ENCODE measurements at places on chromosomes 3 and 15.
A peak's percentile ranks its signal among the peaks of the same experiment; 100 is the strongest.

DNA sequence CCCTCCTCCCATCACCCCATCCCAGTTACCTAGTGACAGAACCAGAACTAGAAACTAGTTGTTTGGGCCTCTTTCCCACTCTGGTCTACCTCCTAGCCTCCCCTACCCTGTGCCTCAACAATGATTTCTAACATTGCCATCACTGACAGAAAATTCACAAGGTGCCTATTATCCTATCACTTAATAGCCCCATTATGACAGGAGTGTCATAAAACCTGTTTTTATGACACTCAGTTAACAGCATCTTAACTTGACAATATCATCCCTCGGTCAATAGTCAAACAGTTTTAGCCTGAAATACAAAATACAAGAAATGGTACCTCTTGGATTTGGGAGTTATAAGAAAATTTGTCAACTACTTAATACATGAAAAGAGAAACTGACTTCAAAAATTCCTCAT is 46.5 kb downstream of the ULK4 start:
- DNase-seq, result no peak

- no peak for DNase-seq
Measured at GRCh38 chr3:113551820-113552219, 19.5 kb downstream of the SIDT1 start.

GRCh38 chr3:187878772-187879518 is 133.7 kb upstream of the BCL6 start:
- DNase-seq, result no peak

- DNase-seq, result peak; percentile 40
Measured at GRCh38 chr3:47416041-47416440, 35.2 kb downstream of the PTPN23 start.

- DNase-seq, result no peak
Measured at GRCh38 chr15:42508263-42508690, 12.8 kb downstream of the SNAP23 start.

DNA sequence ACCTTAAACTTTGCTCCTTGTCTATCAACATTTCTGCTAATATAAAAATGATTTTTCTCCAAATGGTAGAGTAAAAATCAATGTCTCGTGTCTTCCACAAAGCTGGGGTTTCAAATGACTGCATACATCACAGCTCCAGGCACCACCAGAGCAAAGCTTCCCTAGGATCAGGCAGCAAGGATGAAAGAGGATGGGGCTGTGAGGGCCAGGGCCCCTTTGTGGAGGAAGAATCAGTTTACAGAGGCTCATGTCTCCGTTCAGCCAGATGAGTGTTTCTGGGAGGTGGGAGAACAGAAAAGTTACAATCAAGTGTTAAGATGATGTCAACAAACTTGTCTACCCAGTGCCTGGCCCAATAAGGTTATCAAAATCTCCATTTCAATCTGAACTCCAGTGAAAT is 105.5 kb downstream of the BDH1 start:
- no peak for DNase-seq

- DNase-seq, result no peak
Measured at GRCh38 chr3:81743096-81744025, 18.1 kb downstream of the GBE1 start.

- no peak for DNase-seq
Measured at GRCh38 chr3:100766069-100766468, 56.8 kb downstream of the TFG start.

GRCh38 chr15:63449731-63450130 is 54.7 kb upstream of the USP3 start:
- peak; percentile 87 for DNase-seq

- DNase-seq, result no peak
Measured at GRCh38 chr3:14458434-14459275, 56.2 kb downstream of the SLC6A6 start.

GRCh38 chr15:66651913-66652642 is 50.0 kb upstream of the SMAD6 start:
- no peak for DNase-seq

Data from ELF-1 (cell line).